Spleen (tissue), 13 donors: ENCODE measurements at places on chromosomes 5 and 9. TPM values are rescaled to one million over a fixed set of nuclear protein-coding genes. Genes with fewer than 3 reads are reported as not detected.

The ARID3C gene
- not detected for total RNA-seq

The SPATA31A3 gene
- total RNA-seq: not detected

The LMX1B gene
- 0.25 TPM for total RNA-seq

DNA sequence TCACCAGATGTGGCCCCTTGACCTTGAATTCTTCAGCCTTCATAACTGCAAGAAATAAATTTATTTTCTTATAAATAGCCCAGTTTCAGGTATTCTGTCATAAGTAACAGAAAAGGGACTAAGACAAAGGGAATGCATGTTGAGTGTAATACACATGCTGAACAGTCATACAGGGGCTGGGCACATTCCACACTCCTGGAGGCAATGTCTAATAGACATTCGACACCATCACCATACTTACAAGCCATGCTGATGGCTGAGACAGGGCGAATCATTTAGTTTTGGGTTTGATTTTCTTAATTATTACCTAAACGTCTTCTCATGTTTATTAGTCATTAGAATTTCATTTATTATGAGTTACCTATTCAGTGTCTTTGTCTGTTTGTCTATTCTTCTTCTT is 68.5 kb downstream of the TENT4A start:
- DNase-seq: no peak

The OBP2B gene
- not detected for total RNA-seq
